GM10248 (cell line): ENCODE measurements at places on chromosomes 5 and 9.

GRCh38 chr9:96758845-96759673, 18.8 kb downstream of the ZNF510 start:
- no peak for DNase-seq

DNA sequence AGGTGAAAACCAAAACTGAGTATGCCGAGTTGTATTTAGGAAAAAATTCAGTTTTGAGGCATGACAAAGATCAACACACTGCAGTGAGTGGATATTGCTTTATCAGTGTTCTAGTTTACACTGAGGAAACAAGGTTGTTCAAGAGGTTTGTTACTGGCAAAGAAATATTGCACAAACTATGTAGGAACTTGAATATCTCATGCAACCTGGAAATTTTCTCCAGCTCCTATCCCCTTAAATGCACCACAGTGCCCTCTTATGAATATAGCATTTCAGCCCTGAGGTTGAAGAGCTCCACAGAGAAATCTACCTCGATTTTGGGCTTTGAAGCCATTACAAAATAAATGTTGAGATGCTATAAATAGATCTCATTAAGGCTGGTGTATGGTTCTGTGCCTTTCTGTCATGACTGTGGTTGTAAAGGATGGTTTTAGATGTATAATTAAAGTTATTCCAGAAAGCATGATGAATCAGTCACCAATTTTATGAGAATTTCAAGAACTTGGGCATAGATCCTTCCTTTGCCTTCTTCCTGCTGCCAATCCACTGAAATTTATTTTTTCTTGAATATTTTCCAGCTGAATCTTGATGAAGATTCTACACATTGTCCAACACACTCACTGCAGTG, 159.3 kb downstream of the SPATA31D1 start:
- DNase-seq: no peak

- DNase-seq: no peak
Measured at GRCh38 chr5:141742144-141742543, 60.1 kb upstream of the ARAP3 start.

DNA sequence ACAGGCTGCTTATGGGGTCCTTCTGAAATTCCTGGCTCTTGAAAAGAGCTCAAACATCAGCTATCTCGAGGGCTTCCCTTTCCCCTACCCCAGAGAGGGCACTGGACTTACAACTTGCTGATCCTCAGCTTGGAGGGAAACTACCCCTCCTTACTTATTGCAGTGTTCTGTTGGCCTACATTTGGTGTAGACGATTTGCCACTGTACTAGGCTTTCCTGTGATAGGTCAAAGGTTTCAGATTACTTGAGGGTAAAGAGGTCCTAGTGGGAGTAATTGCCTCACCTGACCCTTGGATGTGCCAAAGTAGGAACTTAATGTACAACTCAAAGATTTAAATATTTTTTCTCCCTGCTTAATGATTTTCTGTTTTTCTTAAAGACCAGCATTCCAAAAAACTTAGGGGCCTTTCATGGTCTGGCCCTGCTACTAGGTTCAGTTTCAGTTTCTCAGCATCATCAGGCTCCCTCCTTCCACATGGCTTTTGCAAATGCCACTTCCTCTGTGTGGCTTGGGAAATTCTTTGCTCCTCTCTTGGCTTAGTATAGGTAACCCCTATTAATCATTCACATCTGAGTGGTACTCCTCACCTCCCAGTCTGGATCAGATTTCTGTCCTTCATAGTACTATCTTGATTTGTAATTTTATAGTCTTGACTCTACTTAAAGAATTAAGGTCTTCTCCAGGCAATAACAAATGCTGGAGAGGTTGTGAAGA, 32.4 kb downstream of the CYSTM1 start:
- no peak for DNase-seq

DNA sequence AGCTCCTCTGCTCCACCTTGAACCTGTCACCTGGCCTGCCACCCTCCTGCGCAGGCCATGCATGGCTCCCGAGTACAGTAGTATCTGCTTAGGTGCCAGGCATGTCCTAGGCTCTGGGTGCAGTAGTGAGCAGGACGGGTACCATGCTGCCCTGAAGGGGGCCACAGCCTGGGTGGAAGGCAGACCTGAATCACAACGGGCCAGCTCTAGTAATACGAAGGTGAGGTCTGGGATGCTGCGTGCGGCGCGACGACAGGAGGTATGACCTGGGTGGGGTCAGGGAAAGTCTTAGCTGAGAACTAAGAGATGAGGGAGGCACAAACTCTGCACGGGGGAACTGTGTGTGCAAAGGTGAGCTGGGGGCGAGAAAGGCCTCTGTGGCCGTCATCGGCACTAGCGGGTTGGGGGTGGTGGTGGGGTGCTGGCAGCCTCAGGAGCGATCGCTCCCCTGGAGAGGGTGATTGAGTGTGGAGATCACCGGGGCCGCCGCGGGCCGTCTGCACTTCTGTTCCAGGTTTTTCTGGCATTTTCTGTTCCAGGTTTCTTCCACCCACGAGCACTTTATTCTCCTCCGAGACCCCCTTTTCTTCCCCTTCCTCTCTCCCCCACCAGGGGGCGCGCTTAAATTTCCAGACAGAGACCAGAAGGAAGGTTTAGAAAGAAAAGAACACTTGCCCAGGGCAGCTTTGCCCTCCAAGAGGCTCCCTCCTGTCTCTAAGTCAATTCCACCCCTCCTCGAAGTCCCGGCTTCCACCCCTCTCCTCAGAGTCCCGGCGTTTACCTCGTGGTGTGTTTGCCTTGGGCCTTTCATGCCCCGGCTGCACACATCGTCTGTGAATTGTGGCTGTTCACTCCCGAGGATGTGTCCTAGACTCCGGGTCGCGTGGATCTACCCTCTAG, 15.1 kb downstream of the PDLIM4 start:
- DNase-seq: peak; percentile 70

GRCh38 chr9:135990468-135991429, 29.6 kb upstream of the UBAC1 start:
- DNase-seq: peak; percentile 70

DNA sequence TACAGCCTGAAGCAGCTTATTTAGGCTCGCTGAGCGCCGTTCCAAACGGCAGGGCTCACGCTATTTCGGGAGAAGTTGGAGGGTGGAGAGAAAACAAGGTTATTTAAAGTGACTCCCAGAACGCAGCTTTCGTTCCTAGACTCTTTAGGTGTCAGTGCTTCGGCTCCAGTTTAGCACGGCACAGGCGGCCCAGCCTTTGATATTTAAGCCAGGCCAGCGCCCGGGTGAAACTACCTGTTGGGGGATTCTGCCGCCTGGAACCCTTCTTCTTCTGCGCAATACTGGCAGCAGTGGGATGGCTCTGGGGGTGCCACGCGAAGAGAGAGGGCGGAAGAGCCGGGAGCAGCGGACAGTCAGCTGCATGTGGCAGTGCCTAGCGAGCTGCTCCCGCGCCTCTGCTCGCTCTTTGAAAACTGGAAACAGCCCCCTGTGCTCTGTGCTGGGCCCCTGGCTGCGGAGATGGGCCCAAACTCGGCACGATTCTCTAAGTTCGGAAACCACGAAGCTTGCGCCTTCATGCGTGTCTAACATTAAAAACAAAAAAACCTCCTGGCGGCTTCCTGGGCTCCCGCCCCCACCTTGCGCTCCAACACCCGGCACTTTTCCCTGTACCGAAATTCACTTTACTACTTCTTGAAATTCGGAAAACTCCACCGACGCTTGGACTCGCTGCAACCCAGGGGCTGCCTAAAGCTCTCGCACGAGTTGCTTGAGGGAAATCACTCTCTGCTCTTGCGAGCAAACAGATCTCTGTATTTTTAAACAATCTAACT, 34.6 kb upstream of the NFIB start:
- no peak for DNase-seq

GRCh38 chr9:12813960-12814876, 39.4 kb downstream of the LURAP1L start:
- no peak for DNase-seq

GRCh38 chr9:100595391-100596199, 17.7 kb downstream of the CAVIN4 start:
- DNase-seq: peak; percentile 43

DNA sequence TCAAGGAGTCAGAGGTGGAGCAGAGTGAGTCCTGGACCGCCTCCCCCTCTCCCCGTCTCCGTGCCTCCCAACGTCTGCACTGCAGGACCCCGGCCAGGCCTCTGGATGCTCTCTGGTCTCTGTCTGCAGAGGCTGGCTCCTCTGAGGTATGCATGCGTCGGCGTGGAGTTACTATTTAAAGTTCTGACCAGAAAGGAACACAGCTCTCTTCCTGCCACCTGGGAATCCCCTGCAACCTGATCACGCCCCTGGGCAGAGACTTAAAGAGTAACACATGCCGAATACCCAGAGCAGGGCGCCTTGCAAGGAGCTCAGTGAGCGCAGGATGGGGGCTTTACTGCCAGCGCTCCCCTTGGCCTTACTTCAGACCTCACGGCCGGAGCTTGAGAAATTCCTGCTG, 16.0 kb downstream of the ANXA6 start:
- DNase-seq: peak; percentile 84

- DNase-seq: no peak
Measured at GRCh38 chr5:16914108-16914435, 22.0 kb downstream of the MYO10 start.

DNA sequence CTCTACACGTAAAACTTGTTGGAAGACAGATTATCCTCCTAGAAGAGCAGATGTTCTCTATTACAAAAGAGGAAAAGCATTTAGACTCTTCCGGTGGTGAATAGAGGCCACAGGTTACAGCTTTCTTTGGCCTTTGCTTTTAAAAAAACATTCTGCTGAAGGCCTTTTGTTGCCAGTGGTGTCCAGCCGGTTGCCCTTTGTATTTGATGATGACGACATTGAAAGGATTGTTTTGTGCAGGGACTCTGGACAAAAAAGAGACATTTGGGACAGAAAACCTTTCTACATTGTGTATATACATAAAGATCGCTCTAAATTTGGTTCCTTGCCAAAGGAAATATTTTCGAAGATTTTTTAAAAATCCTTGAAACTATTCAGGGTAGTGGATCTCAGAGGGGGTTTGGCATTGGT, 180.3 kb downstream of the C9orf152 start:
- DNase-seq: no peak

GRCh38 chr9:133058550-133059320, 3.0 kb upstream of the CEL start:
- peak; percentile 48 for DNase-seq

DNA sequence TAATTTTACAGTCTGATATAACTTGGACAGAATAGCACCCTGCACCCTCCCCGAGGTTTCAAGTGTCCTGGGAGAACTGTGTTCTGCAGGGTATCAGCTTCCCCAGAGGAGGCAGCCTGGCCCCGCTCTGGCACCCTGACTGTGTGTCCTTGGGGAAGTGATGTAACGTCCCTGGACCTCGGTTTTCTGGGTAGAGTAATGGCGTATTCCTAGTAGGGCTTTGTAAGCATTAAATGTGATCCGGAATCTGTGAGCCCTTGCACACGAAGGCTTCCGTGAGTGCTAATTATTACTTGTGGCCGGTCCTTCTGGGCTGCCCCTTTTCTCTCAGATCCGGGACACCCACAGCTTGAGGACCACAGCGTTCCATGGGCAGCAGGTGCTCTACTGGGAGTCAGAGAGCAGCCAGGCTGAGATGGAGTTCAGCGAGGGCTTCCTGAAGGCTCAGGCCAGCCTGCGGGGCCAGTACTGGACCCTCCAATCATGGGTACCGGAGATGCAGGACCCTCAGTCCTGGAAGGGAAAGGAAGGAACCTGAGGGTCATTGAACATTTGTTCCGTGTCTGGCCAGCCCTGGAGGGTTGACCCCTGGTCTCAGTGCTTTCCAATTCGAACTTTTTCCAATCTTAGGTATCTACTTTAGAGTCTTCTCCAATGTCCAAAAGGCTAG, 1.0 kb upstream of the CACFD1 start:
- DNase-seq: no peak

- DNase-seq: no peak
Measured at GRCh38 chr9:16316911-16317817, 553.3 kb downstream of the BNC2 start.

- DNase-seq: no peak
Measured at GRCh38 chr5:154740957-154741356, 14.2 kb upstream of the LARP1 start.

- no peak for DNase-seq
Measured at GRCh38 chr5:175823731-175824525, 47.5 kb upstream of the CPLX2 start.

GRCh38 chr5:168934169-168934568, 355.0 kb upstream of the PANK3 start:
- DNase-seq: no peak

- DNase-seq: no peak
Measured at GRCh38 chr5:107618242-107618641, 52.5 kb downstream of the EFNA5 start.

GRCh38 chr5:2752821-2753439, 1.5 kb upstream of the IRX2 start:
- no peak for DNase-seq

DNA sequence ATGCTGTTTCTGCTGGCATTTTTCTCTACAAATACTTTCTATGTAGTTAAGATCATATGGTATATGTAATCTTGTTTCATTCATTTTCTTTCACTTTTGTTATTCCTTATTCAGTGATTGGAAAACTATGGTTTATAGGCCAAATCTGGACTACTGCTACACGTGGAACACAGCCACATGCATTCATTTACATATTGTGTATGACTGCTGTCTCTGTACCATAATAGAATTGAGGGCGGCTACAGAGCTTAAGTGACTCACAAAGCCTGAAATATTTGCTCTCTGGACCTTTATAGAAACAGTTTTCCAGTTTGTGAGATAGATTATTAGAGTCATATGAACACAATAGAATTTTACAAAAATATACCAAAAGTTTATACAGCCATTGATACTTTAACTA, 133.6 kb upstream of the CDKN2B start:
- no peak for DNase-seq

DNA sequence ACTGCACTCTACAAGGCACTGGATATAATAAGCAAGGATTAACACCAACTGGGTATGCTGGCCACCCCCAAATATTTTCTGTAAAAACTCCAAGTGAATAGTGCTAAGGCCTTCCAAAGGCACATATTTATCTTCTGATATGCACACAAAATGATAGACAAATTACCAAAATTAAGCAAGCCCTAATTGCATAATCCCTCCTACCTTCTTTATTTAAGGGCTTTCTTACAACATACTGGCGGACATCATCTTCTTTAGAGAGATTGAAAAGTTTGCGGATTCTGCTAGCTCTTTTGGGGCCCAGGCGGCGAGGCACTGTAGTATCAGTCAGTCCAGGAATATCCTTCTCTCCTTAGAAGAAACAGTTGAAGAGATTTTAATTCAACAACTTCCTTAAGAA, 1.9 kb downstream of the RPS6 start:
- no peak for DNase-seq

DNA sequence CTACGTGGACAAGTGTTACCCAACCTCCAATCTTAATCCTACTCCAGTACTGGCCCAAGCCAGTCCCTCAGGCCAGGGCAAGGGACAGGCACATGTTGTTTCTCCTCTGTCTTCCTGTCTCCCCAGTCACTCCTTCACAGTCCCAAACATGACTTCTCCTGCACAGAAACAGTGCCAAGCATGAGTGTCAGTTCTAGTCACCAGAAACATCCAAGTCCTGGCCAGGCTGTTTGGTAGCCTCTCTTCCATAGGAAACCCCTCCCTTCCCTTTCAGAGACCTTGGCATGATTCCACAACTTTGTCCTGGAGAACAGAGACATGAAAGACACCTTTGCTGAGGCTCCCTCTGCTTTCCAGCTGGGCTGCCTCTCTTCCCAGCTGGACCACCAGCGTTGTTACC, 56.2 kb upstream of the SLC2A8 start:
- DNase-seq: no peak
